ENCODE measurements at places on chromosomes 2 and 18. TPM values are rescaled to one million over a fixed set of nuclear protein-coding genes. Genes with fewer than 3 reads are reported as not detected.

DNA sequence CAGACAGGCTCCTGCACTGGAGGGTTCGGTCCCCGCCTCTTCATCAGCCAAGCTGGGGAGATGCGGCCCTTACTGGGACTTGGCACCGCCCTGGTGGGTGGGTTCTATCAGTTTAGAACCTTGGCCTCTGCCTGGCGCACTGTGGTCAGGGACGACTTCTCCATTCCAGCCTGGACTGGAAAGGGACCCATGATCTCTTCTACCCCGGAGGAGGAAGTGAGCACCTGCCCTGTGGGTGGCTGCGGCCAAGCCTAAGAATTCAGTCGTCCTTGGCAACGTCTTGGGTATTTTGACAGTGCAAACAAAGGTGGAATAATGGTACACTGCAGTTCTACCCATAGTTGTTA lies 106.9 kb upstream of the CD302 start:
- DNase-seq = no peak

DNA sequence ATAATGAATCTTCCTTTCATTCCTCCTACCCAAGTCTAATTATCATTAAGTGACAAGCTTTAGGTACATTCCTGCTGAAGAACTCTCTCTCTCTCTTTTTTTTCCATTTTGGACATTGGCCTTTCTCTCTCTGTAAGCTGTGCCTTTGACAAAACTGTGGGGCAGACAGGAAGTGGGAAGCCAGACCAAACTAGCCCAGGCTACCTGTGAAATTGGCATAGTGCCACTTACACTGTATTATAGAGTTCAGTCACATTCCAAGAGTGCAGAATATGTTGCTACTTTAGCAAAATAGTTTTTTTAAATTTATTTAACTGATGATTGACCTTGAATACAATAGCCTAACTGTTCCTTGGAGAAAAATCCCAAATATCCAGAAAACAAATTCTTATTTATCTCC lies 381.5 kb upstream of the ETAA1 start:
- no peak for DNase-seq

Gene ZSWIM2
- not detected for total RNA-seq

Gene TUBA4B
- total RNA-seq = 8.9 TPM

DNA sequence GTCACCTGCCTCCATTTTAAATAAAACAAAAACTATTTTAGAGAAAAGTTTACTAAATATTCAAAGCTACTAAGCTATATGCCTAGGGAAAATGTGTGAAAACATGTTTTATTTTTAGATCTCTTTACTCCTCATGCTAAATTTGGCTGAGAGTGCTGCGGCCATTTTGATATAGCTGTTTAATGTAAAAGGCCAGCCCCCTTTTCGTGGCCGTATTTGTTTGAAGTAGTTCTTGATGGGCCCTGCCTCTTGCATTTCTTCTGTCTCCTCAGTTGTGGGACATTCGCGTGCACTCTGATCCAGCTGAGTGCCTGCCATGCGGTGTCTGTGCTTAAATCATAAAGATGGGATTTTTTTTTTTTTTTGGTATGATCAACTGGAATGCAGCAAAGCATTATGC lies 64.0 kb downstream of the ZNF407 start:
- no peak for DNase-seq

DNA sequence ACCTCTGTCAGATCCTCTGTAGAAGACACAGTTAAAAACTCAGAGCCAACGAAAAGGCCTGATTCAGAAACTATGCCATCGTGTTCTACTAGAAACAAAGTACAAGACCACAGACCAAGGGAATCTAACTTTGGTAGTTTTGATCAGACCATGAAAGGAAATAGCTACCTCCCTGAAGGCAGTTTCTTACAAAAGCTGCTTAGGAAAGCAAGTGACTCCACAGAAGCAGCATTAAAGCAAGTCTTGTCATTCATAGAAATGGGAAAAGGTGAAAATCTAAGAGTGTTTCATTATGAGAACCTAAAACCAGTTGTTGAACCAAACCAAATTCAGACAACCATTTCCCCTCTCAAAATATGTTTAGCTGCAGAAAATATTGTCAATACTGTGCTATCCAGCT lies 58.2 kb downstream of the FSIP2 start:
- DNase-seq = no peak

GRCh38 chr2:106800976-106801655 lies 84.9 kb downstream of the ST6GAL2 start:
- DNase-seq = no peak

- DNase-seq = no peak
These were observed 162.3 kb upstream of the CCDC68 start for GRCh38 chr18:55121397-55122170.

Data from upper lobe of left lung (tissue), 6 donors.